Ureter (tissue), 1 donor: ENCODE measurements at places on chromosomes 16 and 17. TPM values are rescaled to one million over a fixed set of nuclear protein-coding genes. Genes with fewer than 3 reads are reported as not detected.
A peak's percentile ranks its signal among the peaks of the same experiment; 100 is the strongest.

GRCh38 chr16:73405851-73406250 is 357.9 kb upstream of the ZFHX3 start:
- no peak for DNase-seq

- DNase-seq = no peak
These were observed 88.6 kb upstream of the BRD7 start for GRCh38 chr16:50457423-50457822.

GRCh38 chr17:53707566-53707965 is 115.2 kb upstream of the KIF2B start:
- no peak for DNase-seq

GRCh38 chr16:25372716-25373115 is 115.1 kb upstream of the ZKSCAN2 start:
- no peak for DNase-seq

DNA sequence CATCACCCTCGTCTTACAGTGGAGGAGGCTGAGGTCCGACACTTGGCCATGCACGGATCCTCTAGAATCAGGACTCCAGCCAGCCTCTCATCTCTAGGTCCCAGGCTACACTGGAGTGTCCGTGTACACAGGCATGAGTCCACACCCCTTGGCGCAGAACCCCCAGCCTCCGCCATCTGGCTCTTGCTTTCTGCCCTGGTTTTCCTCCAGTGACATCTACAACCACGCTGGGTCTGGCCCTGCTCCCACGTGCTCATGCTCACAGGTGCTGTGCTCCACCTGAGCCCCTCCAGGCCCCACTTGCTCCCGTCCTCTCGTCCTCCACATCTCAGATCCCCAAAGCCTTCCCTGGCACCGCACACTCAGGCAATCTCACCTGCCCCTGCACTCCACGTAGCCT is 260.8 kb downstream of the ENGASE start:
- no peak for DNase-seq

DNA sequence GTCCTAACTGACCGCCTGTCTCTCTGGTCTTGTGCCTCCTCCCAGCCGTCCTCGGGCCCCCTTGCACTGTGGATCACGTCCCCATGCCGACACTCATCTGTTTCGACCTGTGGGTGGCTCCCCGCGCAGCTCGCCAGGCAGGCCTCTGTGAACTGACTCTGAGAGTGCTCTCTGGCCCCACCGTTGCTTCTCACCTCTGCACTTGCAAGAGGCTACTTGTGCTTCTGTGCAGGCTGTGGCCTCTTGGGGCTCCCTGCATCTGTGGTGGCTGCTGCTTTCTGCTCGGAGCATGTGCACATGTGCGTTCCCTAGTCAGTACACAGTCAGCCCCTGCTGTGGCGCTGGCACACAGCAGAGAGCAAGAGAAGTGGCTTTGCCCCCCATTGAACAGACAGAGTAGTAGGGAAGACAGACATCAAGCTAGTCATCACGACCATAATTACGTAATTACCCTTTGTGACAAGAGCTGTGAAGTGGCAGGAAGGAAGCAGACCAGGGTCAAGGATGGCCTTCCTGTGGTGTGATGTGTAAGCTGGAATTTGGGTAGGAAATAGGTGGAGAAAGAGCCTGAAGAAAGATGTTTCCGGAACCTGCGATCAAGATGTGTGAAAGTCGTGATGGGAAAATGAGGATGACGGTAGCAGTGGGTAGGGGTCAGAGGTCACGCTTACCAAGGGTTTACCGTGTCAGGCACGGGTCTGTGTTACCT is 256.0 kb upstream of the CACNG5 start:
- peak; percentile 36 for DNase-seq

- DNase-seq = no peak
These were observed 32.6 kb downstream of the CTCF start for GRCh38 chr16:67594956-67595355.

DNA sequence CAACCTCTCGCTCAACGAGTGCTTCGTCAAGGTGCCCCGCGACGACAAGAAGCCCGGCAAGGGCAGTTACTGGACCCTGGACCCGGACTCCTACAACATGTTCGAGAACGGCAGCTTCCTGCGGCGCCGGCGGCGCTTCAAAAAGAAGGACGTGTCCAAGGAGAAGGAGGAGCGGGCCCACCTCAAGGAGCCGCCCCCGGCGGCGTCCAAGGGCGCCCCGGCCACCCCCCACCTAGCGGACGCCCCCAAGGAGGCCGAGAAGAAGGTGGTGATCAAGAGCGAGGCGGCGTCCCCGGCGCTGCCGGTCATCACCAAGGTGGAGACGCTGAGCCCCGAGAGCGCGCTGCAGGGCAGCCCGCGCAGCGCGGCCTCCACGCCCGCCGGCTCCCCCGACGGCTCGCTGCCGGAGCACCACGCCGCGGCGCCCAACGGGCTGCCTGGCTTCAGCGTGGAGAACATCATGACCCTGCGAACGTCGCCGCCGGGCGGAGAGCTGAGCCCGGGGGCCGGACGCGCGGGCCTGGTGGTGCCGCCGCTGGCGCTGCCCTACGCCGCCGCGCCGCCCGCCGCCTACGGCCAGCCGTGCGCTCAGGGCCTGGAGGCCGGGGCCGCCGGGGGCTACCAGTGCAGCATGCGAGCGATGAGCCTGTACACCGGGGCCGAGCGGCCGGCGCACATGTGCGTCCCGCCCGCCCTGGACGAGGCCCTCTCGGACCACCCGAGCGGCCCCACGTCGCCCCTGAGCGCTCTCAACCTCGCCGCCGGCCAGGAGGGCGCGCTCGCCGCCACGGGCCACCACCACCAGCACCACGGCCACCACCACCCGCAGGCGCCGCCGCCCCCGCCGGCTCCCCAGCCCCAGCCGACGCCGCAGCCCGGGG is 1.3 kb downstream of the FOXC2 start:
- DNase-seq = no peak

DNA sequence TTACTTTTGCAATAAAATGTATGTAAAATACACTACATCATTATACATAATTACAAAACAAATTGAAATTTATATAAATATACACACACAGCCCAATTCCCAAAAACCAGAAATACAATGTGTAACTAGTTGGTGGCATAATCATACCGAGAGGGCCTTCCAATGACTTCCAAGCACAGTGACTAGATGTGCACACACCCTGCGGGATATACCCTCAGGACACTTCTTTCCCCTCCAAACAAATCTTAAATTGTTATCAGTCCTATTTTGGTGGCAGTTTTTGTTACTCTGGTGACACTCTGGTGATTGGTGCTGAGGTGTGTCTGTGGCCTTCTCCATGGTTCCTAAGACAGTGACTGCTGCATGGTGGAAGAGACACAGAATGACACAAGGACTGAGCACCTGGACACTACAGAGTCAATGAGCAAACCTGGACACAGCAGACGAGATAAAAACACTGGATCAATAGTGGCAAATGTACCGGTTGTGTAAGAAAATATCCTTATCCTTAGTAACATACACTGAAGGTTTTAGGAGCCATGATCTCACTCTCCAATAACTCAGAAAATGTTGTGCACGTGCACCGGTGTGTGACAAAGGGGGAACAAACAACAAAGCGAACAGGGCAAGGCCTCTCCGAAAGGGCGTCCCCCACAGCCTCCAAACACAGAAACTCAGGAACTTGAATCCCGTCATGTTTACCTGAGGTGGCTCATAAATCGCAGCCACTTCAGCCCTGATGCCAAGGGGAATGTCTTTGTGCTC is 32.9 kb downstream of the NPLOC4 start:
- DNase-seq = no peak

- no peak for DNase-seq
These were observed 2.0 kb downstream of the KLHL11 start for GRCh38 chr17:41863074-41863848.

- no peak for DNase-seq
These were observed 105.3 kb downstream of the SLC39A11 start for GRCh38 chr17:72987166-72987565.

- peak; percentile 55 for DNase-seq
These were observed 684 bp downstream of the YPEL2 start for GRCh38 chr17:59331929-59332748.

- DNase-seq = no peak
These were observed 20.9 kb upstream of the VWA3A start for GRCh38 chr16:22071331-22071910.

GRCh38 chr16:55778757-55779156 is 54.1 kb downstream of the CES1 start:
- DNase-seq = no peak

GRCh38 chr17:2174014-2174413 is 119.1 kb downstream of the HIC1 start:
- DNase-seq = no peak

GRCh38 chr16:11780991-11781680 is 15.9 kb downstream of the ZC3H7A start:
- no peak for DNase-seq

The C16orf92 gene
- not detected for total RNA-seq

The USP32 gene
- total RNA-seq = 38.8 TPM

The NPIPA2 gene
- total RNA-seq = 4.2 TPM

The CLEC18B gene
- total RNA-seq = 2.4 TPM

The C16orf86 gene
- total RNA-seq = 2.7 TPM

The G6PC1 gene
- not detected for total RNA-seq

The ADAMTS18 gene
- not detected for total RNA-seq

The BCL6B gene
- 21.6 TPM for total RNA-seq
